ENCODE measurements at places on chromosomes 6 and 20. TPM values are rescaled to one million over a fixed set of nuclear protein-coding genes. Genes with fewer than 3 reads are reported as not detected.

The BFSP1 gene
- 3.6 TPM for total RNA-seq

The ADTRP gene
- total RNA-seq = 4.9 TPM

The RIPOR2 gene
- total RNA-seq = 0.42 TPM

The NR2E1 gene
- total RNA-seq = not detected

The MDFI gene
- 7.4 TPM for total RNA-seq

The SNAP91 gene
- total RNA-seq = 0.05 TPM

Data from smooth muscle cell of the umbilical artery (primary cell).